ENCODE measurements at places on chromosomes 5 and 9.
A peak's percentile ranks its signal among the peaks of the same experiment; 100 is the strongest.

GRCh38 chr5:126031989-126032716, 391.1 kb upstream of the GRAMD2B start:
- DNase-seq = no peak

GRCh38 chr5:64865662-64866061, 96.9 kb downstream of the CWC27 start:
- no peak for DNase-seq

GRCh38 chr9:94952565-94953373, 226.3 kb downstream of the AOPEP start:
- peak; percentile 54 for DNase-seq

GRCh38 chr5:124157320-124157719, 589.1 kb downstream of the ZNF608 start:
- DNase-seq = no peak

DNA sequence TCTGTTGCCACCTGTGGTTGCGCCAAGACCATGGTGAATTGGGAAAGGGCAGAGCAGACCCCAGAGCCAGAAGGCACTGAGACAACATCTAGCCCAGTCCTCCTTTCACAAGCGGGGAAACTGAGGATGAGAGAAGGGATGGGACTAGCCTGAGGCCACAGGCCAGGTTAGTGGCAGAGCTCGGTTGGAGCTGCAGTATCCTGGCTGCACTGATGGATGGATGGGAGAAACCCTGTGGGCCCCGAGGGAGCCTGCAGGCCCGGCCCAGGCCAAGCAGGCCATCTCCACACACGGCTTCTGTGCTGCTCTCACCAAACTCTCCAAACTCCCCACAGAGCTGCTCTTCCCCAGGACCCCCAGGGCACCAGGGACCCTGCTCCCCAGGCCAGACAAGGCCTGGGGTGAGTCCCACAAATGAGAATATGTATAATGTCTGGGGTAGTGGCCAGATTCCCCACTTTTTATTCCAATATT, 60.2 kb downstream of the TSTD2 start:
- no peak for DNase-seq

DNA sequence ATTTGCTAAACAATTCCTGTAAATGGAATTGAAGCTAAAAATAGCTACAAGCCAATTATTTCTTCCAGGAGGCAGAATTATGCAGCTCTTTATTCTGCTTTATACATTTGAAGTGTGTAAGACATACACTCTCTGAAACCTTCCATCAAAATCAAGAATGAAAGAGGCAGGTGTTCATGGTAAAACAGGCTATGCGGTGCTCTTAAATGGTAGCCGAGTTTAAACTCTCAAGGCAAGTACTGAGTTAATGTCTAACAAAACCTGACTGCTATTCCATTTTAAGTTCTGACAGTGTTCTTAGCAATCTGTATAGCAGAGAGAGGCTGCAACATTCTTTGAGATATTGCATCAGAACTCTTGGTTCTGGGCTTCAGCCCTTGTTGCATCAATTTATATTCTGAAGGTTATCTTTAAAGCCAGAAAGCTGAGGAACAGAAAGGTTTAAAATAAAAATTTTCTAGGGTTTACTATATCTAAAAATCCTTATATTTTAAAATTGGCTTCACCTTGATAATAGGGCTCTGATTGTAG, 248.3 kb upstream of the CCNG1 start:
- no peak for DNase-seq

- no peak for DNase-seq
Observed at GRCh38 chr9:108850293-108850897, 5.4 kb downstream of the ACTL7B start.

DNA sequence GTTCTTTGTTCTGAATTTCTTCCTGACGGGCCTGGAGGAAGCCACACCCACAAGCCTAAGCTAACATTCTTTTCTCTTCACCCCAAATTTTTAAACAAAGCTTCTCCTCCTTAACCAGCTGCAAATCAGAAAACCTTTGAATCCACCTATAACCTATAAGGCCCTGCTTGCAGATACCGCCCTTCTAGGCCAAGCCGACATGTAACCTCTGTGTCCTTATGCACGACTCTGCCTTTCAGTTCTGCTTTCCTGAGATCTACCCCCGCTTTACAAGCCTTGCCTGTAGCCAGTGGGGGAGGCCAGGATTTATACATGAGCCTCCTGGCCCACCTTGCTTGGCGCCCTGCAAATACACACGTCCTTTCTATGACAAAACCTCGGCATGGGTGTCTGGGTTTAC, 19.3 kb downstream of the BRD9 start:
- DNase-seq = peak; percentile 83

GRCh38 chr9:35993976-35994720, 36.2 kb upstream of the OR2S2 start:
- DNase-seq = no peak

DNA sequence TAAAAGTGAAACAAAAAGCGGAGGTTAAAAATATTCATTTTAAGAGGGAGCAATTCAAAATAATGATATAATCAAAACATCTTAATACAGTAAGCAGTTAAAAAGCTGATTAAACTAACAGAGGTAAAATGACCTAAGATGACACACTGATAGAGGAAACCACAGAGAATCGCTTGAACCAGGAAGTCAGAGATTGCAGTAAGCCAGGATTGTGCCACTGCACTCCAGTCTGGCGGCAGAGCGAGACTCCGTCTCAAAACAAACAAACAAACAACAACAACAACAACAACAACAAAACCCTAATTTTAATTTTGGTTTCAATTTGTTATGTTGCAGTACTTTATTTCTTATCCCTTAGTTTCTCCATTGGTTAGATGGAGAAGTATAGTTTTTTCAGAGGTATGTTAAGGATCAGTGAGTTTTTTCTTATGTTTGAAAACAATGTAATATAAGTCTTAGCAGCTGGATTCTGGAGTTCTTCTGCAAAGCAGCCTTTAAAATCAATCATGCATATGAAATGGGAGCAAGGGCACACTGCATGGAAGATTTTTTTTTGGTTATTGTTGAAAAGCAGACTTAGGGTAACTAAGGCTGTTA, 58.5 kb downstream of the MLANA start:
- DNase-seq = no peak

DNA sequence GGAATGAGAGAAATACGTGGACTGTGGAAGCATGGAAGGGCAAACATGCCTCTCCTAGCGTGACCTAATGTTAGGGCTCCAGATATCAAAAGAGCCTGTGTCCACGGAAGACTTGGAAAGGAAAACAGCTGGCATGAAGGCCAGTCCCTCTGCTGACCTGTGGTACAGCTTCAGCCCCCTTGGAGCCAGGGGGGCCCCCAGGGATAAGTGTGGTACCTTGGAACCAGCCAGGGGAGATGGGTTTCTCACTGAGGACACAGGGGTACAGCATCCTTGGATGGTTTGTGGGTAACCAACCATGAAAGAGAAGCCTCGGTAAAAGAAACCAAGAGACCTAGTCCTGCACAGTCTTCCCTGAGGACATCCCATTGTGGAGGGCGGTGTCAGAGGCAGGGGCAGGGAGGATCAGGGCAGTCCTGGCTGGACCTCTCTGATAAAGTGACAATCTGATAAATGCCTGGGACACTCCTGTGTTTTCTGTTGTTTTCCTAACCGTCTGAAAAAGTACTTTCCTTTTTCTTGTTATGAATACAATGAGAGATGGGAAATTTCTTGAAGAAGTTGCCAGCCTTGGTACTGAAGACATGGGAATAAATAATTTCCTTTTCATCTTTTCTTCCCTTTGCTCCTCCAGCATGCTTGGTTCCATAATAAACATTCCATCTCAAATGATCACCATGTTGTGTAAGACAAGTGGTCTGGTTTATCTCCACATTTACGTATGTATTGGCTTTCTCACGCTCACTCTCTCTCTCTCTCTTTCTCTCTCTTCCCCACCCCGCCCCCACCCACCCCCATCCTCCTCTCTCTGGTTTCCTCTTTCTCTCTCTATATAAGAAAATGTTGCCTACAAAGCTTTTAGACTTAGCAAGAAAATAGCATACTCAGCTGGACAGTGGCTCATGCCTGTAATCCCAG, 102.1 kb downstream of the SUSD1 start:
- no peak for DNase-seq

DNA sequence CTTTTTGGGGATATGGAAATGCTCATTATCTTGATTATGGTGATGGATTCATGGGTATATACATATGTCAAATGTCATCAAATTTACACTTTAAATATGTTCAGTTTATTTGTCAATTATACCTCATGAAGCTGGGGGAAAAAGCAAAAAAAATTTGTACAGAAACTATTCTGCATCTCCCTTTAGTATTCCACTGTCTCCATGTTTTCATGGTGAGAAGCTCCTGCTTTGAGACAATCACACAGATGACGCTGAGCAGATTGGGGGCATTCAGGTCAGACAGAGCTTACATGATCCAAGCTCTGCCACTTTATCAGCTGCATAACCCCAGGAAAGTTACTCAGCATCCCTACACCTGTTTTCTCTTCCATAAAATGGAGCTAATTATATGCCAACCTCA, 101.5 kb downstream of the PLPPR1 start:
- no peak for DNase-seq

DNA sequence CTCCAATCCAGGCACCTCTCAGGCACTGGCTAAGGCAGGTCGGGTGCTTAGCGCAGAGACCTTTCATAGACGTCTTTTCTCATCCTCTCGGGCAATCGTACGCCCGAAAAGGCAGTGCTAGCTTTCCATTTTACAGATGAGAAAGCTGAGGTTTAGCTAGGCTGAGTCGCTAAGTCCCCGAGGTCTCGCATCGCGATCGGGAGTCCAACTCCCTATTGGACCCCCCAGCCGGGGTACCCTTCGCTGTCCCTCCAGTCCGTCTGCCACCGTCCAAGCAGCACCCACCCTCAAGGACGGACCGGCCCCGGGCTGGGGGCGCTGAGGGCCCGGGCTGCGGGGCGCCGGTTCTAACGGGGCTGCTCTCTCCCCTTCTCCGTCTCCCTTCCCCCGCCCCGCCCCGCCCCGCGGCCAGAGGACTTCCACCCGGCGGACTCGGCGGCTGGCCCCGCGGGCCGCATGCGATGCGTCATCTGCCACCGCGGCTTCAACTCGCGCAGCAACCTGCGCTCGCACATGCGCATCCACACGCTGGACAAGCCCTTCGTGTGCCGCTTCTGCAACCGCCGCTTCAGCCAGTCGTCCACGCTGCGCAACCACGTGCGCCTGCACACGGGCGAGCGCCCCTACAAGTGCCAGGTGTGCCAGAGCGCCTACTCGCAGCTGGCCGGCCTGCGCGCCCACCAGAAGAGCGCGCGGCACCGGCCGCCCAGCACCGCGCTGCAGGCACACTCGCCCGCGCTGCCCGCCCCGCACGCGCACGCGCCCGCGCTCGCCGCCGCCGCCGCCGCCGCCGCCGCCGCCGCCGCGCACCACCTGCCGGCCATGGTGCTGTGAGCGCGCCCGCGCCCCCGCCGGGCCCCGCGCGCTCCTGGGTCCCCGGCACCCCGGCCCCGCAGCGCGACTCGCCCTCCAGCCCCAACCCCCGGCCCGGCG, 12.5 kb upstream of the EXOSC2 start:
- no peak for DNase-seq

GRCh38 chr5:43555895-43556606, 826 bp downstream of the PAIP1 start:
- peak; percentile 26 for DNase-seq

DNA sequence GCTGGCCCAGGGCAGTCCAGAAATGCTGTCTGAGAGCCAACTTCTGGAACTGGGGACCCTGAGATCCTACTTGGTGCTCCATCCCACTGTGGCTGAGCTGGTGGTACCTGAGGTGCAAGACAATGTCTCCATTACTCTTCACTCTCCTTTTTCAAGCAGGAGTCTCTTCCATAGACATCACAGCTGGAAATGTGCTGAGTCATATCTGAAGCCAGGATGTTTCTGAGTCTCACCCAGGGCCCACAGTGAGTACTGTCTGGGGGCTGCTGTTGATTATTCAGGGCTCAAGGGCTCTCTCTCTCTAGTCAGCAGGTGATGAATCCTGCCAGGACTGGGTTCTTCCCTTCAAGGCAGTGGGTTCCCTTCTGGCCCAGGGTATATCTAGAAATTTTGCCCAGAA, 145.2 kb upstream of the TAS2R1 start:
- no peak for DNase-seq

- DNase-seq = no peak
Observed at GRCh38 chr9:917730-918129, 58.7 kb upstream of the DMRT3 start.

DNA sequence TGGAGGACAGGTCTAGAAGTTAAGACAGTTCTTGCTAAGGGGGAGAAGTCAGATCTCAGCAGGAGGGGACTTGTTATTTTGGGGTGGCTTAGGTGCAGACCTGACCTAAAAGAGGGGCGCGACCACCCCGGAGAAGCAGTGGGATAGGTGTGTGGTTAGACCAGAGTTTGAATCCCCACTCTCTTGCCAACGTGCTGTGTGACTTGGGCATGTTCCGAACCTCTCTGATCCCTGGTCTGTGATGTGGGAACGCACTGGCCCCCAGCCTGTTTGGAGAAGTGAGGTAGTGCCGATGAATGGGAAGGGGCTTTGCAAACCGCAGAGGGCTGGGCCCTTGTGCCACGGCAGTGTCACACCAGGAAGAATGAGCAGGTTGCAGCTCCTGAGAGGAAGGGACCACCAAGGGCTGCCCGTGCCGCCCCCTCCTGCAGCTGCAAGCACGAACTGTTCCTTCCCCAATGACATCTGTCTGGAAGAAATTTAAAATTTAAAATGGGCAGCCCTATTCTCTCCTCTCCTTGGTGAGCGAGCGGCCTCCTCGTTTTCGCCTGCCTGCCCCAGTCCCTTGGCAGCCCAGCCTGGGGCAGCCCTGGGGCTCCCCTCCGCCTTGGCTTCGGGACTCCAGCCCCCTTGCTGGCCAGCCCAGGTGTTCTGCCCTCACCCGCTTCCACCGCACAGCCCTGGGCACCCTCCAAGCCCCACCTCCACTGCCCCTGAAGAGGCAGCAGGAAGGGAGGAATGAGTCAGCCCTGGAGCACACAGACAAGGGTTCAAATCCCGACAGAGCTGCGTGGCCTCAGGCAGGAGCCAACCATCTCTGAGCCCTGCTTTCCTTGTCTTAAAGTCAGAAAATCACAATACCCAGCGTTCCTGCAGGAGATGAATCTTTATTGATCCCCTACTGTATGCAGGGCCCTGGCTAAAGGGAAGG, 1.6 kb downstream of the FIBCD1 start:
- no peak for DNase-seq

GRCh38 chr5:80216753-80217596, 38.9 kb downstream of the SERINC5 start:
- no peak for DNase-seq

- no peak for DNase-seq
Observed at GRCh38 chr5:92544036-92544435, 1037.0 kb downstream of the NR2F1-AS1 start.

- no peak for DNase-seq
Observed at GRCh38 chr9:109907400-109907799, 127.4 kb downstream of the PALM2AKAP2 start.

GRCh38 chr5:144102361-144102760, 68.1 kb downstream of the YIPF5 start:
- no peak for DNase-seq

GRCh38 chr5:4983701-4984100, 156.4 kb upstream of the ADAMTS16 start:
- DNase-seq = no peak
